Activated CD4-positive, CD25-positive, alpha-beta regulatory T cell (primary cell): ENCODE measurements at places on chromosomes 3 and 15.

DNA sequence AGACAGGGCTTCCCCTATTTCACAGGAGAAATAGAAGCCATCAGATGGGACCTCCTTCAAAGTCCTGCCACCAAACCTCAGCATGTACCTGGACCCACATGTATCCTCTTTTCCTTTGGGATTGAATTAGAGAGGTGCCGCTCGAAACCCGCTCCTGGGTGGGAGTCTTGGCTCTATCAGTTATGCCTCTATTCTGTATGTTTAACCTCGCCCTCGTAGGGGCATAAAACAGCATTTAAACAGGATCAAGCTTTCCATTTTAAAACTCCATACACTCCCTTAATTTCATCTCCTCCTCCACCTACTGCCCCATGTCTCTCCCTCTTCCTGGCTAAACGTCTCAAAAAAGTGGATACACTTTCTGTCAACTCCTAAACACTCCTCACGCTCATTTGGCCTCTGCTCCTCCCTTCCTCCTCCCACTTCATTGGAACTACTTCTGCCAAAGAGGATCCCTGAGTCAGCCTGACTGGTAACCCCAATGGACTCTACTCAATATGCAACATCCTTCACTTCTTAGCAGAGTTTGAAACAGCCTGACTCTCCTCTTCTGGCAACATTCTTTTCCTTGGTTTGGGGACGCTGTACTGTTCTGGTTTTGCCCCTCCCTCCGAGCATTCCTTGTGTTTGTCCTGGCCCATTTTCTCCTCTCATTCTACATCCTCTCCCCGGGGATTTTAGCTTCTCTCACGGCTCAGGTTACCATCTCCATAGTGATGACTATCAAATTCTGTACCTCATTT is 23.0 kb upstream of the MUC20 start:
- no peak for DNase-seq

GRCh38 chr3:56321892-56322291 is 146.4 kb downstream of the ERC2 start:
- no peak for DNase-seq

DNA sequence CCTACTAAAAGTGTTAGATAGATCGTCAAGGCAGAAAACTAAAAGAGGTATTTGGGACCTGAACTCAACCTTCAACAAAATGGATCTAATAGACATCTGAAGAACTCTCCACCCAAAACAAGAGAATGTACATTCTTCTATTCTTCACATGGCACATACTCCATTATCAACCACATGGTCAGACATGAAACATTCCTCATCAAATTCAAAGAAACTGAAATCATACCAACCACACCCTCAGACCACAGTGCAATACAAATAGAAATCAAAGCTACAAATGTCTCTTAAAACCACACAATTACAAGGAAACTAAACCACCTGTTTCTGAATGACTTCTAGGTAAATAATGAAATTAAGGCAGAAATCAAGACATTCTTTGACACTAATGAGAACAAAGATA is 984.1 kb upstream of the GBE1 start:
- no peak for DNase-seq

DNA sequence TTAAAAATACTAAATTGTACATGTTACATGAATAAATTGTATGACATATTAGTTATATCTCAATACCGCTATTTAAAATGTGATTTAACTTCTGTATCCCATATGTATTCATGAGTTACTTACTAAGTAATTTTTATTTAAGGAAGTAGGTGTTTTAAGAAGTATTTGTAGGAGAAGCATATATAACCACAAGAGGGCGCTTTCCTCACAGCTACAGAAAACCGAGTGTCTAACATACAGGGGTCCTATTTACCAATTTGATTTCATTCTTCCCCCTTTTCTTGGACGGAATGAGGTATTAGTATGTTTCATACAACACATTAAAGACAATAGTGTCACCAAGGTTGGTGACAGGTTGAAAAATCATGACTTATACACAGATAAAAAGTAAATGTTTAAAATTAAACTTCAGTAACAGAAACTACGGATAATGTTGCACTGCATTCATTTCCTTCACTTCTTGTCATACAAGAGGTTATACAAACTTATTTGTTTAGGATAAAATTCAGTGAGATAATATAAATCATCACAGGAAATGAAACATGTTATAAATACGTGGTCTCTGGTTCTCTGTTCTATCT is 253.6 kb downstream of the MAGI1 start:
- DNase-seq: no peak

- DNase-seq: no peak
Observed at GRCh38 chr3:133488785-133489367, 84.6 kb upstream of the CDV3 start.

DNA sequence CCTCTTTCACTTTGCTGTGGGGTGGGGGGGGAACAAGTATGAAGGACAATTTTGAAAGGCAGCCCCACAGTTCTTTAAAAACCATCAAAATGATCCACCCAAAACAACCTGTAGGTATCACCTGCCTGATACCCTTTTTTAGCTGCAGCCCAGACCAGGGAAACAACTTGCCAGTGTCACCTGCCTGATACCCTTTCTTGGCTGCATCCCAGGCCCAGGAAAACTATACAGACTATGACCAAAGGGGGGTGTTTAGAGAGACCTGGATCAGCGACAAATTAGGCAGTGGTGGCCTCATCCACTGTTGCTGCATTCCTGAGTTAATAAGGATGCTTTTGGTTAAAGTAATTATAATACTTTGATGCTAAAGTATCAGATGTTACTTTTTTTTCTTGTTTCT is 122.0 kb downstream of the VPS13C start:
- DNase-seq: no peak

DNA sequence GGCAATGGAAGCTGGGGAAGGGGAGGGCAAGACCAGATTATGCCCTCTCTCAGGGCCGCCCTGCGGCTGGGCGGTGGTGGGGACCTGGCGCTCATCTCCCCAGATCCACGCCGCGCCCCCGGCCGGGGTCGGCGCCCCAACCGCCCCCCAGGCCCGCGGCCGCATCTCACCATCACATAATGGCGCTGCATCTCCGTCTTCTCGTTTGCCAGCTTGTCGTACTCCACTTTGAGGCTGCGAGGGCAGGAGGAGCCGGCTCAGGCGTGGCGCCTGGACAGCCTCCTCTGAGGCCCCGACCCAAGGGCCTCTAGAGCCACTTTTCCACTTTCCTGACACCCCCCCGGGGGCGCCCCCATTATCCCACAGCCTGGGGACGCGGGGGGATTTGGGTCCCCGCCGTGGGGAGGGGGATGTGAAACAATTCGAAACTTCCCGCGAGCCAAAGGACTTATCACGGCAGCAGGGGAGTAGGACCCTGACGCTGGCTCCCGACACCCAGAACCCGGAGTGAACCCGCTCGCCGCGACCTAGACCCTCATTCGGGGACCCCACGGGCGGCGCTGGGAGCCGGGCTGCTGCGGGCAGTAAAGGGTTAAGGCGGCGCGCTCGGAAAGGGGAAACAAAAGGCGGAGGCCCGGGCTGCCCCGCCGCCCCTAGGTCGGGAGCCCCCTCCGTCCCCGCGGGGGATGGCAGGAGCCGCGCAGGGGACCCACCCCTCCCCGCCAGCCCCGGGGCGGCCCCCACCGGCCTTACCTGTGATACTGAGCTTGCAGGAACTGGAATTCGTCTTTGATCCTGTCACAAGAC is 2.1 kb downstream of the TLE3 start:
- DNase-seq: peak; percentile 28

DNA sequence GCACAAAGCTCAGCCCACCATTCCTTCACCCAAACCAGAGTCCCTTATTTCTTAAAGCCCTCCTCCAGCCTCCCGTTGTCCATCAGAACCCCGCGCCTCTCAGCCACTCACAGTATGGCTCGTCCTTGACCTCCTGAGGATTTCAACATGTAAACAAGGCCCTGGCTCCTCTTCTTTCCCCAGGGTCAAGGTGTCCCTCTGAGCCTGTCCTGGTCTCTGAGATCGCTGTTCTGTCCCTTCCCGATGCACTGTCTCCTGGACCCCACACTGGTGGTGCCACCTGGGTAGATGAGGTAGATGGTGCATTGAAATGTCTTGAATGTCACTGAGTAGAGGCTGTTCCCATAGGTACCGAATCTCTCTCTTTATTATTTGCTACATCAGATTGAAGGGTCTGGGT is 32.9 kb downstream of the MEX3B start:
- no peak for DNase-seq

DNA sequence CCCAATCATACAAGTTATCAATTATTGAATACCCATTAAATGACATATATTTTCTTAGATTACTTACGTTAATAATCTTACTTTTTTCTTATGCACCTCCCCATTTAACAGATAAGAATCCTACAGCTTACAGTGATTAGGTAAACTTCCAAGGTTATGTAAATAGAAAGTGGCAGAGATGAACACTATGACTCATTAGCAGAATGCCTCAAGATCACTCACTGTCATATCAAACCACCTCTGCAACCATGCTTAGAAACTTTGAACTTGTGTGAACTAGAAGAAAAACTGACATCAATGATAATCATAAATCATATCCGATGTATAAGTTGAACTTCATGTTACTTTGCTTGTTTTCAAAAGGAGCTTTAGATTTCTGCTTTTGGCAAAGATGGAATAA is 911.6 kb upstream of the ARPP21 start:
- DNase-seq: no peak

DNA sequence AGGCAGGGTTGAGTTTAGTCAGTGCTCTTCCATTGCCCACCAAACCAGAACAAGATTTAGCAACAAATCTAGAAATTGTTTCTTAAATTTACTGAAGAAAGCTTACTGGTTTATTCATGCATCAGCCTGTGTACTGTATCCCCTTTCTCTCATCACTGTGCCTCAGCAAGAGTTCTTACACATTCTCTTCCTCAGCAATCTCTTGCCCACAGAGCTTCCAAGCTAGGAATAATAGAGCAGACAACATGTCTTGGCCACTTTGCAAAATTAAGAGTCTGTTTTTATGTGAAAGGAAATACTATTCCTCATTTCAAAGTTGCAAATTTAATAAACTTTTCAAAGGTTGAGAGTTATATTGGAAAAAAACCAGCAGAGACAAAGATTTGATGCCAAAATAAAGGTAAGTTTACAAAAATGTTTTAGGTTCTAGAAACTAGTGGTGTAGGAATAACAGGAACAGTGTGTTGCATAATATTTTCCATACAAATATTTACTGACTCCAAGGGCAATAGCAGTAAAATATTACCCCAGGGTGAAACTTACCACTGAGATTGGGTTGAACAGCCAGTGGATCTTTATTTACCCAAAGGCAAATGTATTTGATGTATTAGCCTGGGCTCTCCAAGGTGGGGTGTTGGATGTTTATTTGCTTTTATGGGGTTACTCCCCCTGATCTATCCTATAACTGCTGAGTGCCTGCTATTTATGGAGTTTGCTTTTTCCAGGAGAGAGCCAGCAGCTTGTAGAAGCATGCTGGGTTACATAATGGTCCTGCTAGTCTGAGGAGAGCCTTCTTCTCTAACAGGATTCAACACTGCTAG is 276.7 kb downstream of the ADAMTSL3 start:
- no peak for DNase-seq

GRCh38 chr15:66982250-66982649 is 83.2 kb upstream of the SMAD3 start:
- no peak for DNase-seq

GRCh38 chr3:66276705-66277274 is 56.0 kb downstream of the SLC25A26 start:
- peak; percentile 31 for DNase-seq

GRCh38 chr15:68210409-68210756 is 5.3 kb upstream of the CALML4 start:
- no peak for DNase-seq

DNA sequence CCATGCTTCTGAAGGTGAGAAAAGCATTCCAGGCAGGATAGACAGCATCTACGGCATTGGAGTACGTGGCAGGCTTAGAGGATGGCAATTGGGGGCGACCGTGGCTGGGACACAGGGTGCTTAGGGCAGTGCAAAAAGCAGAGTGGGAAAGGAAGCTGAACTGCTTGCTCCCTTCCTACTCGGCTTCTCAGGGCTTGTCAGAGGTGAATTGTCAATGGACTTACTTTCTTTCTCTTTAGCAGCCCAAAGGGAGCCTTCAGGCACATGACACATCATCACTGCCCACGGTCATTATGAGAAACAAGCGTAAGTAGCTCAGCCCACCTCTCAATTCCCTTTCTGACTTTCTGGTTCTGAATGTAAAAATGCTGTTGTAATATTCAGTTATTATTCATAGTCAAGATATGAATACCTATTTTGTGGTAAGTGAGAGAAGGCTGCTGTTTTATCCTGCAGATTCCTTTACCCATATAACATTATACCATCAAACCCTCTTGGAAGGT is 84.3 kb downstream of the KLHL25 start:
- DNase-seq: no peak

- no peak for DNase-seq
Observed at GRCh38 chr3:124318014-124318413, 326.1 kb upstream of the ROPN1 start.

DNA sequence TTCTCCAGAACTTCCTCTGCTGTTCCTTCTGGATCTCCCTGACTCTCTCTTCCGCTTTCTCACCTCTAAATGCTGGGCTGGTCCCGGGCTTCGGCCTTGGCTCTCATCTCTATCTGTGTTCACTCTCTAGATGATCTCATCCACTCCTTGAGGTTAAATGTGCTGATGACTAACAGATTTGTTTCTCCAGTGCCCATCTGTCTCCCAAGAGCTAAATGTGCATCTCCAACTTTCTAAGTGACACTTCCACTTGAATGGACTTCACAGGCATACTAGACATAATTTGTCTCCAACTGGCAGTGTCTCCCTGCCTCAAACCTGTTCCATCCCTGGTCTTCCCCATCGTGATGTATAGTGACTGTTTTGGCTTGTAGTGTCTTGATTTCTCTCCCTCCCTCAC is 95.3 kb downstream of the ITPR1 start:
- DNase-seq: no peak

- DNase-seq: no peak
Observed at GRCh38 chr15:40764629-40765103, 798 bp downstream of the GCHFR start.

DNA sequence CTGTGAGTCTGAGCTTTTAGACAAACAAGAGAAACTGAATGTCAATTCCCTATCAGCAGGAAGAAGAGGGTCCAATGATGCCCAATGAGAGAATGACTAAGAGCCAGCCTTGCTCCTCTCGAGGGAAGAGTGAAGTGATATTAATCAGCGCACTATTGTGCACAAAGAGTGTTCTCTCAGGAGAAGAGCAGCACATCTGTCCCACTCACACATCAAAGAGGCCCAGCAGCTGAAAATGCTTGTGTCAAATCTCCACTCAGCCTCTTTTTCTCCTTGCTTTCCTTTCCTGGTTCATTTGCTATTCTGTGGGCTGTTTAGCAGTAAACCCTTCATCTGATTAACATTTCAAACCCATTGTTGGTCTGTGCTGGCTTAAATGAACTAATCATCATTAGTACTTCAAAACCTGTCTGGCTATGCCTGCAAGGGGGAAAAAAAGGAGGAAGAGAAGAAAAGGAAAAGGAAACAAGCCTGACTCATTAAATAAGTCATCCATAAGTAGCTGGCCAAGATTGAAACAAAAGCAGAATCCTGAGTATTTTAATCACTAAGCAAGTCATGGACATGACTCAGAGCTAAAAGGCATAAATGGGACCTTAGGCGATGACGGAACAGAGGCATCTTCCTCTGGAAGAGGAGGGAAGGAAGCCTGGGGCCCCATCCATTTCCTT is 912.7 kb downstream of the TUSC7 start:
- DNase-seq: no peak
